AG08396 (cell line): ENCODE measurements at places on chromosomes 6 and 20.
A peak's percentile ranks its signal among the peaks of the same experiment; 100 is the strongest.

GRCh38 chr20:40503119-40503518 lies 185.9 kb downstream of the MAFB start:
- DNase-seq, result no peak

DNA sequence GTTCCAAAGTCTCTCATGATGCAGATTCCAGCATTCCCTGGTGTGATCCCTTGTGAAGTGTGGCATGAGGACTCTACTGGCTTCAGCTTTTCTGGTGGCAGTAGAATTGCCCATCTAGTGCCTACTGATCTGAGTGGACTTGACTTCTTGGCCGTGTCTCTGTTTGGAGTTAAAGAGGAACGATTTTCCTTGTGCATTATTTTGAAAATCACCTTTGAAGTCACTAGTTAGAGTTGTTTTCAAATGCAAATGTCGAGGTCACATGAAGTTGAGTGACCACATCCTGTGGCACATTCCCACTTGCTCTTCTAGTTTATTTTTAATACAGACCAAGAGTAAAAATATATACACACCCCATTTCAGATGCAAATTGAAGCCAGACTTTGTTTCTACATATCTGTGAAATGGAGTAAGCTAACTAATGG lies 270.7 kb upstream of the TAB2 start:
- no peak for DNase-seq

GRCh38 chr6:67047996-67048395 lies 1341.0 kb upstream of the EYS start:
- DNase-seq, result no peak

DNA sequence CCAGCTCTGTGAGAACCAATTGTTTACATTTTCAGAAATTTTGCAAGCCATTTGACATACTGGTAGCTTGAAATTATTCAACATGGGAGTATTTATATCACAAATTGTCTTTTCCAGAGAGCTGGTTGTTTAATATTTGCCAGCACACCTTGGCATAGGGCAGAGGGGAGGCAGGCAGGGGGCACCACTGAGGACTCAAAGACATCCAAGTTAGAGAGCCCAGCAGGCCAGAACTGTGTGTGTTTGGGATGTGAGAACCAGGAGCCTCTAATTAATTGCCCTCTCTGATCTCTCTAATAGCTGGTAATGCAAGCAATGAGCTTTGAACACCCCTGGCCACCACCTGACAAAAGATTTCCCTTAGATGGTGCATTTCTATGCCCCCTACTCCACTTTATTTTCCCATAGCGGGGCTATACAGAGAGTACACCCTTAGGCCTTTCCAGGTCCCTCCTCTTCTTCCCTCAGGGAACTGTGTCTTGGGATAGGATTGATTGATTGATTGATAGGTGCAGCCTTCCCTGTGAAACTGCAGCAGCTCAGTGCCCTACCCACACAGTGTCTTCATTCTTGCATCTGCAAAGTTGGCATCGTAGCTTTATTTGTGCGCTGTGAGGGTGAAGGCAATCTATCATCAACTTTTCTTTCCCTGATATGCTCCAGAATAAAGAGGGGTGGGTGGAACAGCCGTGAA lies 29.2 kb downstream of the MOCS1 start:
- no peak for DNase-seq

- DNase-seq, result no peak
Observed at GRCh38 chr20:22836877-22837276, 198.2 kb upstream of the SSTR4 start.

DNA sequence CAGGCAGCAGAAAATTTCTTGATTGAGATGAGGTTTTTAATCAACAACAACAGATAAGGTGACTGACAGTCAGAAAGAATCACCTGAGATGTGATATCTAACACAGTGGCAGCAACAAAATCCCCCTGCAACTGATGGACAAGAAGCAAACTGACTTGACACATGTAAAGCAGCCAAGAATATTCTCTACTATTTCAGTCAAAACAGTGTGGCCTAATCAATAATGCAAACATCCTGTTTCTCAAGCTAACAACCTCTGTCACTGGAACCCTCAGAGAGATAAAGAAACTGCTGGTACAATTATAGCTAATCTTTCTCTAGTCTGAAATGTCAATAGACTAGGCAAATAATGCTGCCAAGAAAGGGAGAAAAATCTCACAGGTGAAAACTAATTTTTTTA lies 4.6 kb upstream of the CGA start:
- no peak for DNase-seq

- peak; percentile 52 for DNase-seq
Observed at GRCh38 chr6:155143029-155143577, 120.7 kb upstream of the CLDN20 start.

DNA sequence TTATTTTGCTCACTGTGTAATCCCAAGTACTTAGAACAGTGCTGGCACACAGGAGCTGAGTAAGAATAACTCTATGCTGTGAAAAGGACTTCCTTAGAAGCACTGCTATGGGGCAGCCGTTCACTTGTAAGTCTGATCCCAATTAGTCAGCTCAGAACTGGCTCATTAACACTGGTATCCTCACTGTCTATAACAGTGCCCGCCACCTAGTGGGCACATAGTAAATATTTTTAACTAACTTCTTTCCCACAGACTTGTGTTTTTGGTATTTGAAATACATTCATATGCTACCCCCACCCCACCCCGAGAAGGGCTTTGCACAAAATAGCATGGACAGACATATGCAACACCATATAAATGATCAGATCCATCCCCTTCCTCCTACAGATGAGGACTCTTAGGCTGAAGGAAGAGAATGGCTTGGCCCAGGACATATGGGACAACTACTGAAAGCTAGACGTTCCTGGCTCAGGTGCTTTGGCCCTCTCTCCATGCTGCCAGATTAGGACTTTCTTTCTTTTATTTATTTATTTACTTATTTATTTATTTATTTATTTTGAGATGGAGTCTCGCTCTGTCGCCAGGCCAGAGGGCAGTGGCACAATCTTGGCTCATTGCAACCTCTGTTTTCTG lies 47.1 kb downstream of the DST start:
- peak; percentile 21 for DNase-seq

DNA sequence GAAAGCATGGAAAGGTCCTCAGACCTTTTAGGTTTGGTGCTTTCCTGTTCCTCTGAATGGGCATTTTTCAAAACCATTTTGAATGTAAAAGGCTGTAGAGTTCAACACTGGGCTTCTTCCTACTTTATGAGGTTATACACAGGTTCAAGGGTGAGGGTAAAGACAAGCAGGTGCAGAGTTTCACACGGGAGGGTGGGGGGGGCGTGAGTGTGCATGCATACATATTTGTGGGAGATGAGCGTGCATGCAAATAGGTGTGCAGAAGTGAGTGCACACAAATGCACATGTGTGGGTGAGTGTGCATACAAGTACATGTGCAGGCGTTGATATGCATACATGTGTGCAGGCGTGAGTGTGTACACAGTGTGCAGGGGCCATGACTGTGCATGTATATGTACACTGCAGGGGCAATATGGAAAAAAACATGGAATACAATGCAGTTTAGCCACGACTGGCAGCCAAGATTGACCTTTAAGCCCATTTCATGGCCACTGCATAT lies 183.1 kb downstream of the GMPR start:
- no peak for DNase-seq

GRCh38 chr6:149201068-149201655 lies 116.3 kb upstream of the TAB2 start:
- no peak for DNase-seq

DNA sequence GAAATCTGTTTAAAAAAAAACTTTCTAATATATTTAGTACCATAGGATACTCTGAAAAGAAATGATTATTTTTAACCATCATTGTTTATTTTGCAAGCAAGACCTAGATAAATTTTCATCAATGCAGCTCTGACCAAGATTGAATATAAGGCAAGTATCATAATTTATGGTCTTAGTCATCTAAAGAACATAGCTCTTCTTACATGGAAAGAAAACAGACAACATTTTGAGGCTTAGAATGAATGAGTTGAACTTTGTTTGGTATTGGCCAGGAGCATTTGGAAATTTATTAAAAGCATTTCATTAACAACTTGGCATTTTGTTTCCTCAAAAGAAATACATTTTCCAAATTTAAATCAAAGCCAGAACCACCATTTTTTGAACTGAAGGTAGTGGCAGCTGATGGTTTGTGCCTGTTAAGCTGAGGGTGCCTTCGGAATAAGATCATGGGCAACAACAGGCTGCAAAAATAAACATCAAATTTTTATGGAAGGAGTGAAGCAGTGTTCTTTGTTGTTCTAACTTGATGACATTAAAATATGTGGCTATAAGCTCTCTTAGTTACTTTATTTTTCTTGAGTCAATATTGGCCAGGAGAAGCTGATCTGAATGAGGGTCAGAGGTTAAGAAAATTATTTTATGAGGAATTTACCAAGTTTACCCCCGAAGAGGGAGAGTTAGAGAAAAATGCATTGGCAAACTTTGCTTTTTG lies 6.7 kb upstream of the ATXN1 start:
- DNase-seq, result no peak

- peak; percentile 53 for DNase-seq
Observed at GRCh38 chr6:106927531-106928398, 46.8 kb downstream of the CD24 start.

DNA sequence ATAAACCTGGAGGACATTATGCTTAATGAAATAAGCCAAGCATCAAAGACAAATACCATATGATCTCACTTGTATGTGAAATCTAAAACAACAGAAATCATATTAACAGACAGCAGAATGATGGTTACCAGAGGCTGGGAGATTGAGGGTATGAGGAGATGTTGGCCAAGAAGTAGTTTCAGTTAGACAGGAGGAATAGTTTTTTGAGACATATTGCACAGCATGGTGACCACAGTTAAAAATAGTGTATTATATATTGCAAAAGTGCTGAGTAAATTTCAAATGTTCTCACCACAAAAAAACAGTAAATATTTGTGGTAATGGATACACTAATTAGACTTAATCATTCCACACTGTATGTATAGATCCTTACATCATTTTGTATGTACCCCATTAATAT lies 1.8 kb downstream of the GABRR1 start:
- no peak for DNase-seq

DNA sequence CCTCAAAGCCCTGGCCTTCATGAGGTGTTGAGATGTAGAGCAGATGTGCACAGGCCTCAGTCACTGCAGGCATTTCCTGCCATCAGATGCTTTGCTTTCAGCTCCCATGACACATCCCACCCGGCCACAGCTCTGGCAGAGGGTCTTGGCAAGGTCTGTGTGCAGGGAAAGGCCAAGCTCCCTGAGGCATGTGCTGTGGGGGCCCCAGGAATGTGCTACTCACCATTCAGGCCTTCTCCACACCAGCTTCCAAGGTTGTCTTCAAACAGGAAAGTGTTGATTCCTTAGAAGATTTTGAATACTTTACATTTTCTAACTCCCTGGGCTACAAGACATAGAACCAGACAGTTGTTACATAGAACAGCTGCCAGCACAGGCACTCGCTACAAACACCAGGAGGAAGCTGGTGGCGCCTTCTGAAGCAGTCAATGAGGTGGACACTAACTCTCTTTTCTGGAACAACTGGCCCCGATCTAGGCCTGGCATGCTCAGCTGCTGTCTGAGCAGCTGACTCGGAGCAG lies 27.8 kb downstream of the CASS4 start:
- peak; percentile 90 for DNase-seq

GRCh38 chr20:49132995-49133478 lies 55.1 kb downstream of the STAU1 start:
- DNase-seq, result peak; percentile 61

GRCh38 chr6:90940812-90941481 lies 354.1 kb upstream of the MAP3K7 start:
- DNase-seq, result peak; percentile 29

DNA sequence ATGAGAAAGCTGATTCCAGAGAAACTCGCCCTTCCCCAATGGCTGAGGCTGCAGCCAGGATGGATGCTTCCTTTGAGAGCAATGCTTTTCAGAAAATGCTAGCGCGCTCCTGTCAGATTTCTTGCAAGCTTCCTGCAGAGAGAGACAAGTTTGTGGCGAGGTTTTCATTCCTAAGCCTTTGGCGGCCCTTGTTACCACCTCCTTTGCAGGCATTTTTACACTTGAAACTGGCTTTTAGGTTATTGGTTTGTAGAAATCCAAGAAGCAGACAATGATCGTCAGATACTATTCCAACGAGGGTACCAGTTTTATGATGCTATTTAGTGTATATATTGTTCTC lies 1.1 kb downstream of the FNDC1 start:
- DNase-seq, result no peak

- peak; percentile 77 for DNase-seq
Observed at GRCh38 chr20:53547664-53548239, 45.9 kb downstream of the ZNF217 start.

DNA sequence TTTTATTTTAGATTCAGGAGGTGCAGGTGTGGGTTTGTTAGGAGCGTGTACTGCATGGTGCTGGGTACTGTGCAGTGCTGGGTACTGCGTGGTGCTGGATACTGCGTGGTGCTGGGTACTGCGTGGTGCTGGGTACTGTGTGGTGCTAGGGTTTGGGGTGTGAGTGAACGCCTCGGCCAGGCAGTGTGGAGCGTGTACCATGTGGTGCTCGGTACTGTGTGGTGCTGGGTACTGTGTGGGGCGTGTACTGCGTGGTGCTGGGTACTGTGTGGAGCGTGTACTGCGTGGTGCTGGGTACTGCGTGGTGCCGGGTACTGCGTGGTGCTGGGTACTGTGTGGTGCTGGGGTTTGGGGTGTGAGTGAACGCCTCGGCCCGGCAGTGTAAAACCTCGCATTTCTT lies 62.9 kb downstream of the WDR27 start:
- DNase-seq, result no peak

- DNase-seq, result no peak
Observed at GRCh38 chr6:107843400-107843799, 19.3 kb upstream of the SCML4 start.

DNA sequence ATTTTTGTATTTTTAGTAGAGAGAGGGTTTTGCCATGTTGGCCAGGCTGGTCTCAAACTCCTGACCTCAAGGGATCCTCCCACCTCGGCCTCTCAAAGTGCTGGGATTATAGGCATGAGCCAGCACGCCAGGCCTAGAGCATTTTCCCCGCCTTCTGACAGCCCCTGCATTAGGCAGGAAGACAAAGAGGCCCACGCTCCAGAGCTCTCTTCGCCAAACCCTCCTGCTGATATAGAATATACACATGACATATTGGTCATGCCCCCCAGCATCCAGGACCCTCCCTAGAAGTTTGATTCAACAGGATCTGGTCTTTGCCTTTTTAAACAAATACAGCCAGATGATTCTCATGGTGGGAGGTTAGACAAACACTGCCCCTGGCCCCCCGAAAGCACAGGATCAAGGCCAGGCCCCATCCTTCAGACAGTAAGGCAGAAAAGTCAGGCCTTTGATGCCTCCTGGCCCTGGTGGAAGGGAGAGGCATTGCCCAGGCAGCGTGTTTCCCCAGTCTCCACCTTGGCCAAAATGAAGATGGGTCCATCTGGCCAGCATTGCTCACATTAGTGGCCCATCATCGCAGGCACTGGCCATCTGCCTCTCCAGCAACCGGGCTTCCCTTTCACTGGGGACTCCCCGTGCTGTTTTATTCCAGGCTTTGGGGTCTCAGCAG lies 4.4 kb downstream of the SULF2 start:
- DNase-seq, result no peak

- no peak for DNase-seq
Observed at GRCh38 chr20:20167698-20168097, 115.4 kb downstream of the CFAP61 start.

- DNase-seq, result no peak
Observed at GRCh38 chr6:98864497-98864896, 30.1 kb downstream of the POU3F2 start.
